Tongue (tissue), 3 donors: ENCODE measurements at places on chromosomes 5 and 9.
A peak's percentile ranks its signal among the peaks of the same experiment; 100 is the strongest.

GRCh38 chr5:128085413-128085812 lies 1.8 kb downstream of the SLC12A2 start:
- no peak for DNase-seq

DNA sequence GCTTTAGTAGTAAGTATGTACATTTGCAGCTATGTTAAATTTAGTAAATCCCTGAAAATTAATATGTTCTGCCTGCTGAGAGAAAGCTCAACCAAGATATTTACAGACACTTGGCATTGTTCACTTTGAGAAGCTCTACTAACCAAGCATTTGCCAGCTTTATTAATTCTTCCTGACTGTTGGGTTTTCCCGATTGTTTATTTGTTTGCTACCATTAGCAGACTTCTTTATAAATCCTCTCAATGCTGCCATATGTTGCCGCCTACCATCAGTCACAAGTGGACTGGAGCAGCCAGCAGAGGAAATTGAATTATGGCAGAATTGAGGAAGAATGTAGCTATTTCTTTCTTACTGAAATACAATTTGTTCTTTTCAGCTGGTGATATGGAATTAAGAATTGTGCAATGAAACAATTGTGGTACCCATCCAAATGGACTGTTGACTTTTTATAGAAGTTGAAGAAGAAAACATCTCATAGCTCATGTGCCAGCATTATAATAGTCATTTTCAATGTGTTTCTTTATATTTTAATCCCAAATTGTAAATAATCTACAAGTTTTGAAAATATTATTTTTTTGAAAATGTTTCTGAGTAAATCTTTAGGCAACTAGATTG lies 588.7 kb upstream of the CDH6 start:
- DNase-seq, result no peak

- DNase-seq, result no peak
These were observed 12.1 kb downstream of the ZFAND5 start for GRCh38 chr9:72352911-72353388.

- DNase-seq, result no peak
These were observed 78.7 kb upstream of the SMIM23 start for GRCh38 chr5:171706736-171707441.

DNA sequence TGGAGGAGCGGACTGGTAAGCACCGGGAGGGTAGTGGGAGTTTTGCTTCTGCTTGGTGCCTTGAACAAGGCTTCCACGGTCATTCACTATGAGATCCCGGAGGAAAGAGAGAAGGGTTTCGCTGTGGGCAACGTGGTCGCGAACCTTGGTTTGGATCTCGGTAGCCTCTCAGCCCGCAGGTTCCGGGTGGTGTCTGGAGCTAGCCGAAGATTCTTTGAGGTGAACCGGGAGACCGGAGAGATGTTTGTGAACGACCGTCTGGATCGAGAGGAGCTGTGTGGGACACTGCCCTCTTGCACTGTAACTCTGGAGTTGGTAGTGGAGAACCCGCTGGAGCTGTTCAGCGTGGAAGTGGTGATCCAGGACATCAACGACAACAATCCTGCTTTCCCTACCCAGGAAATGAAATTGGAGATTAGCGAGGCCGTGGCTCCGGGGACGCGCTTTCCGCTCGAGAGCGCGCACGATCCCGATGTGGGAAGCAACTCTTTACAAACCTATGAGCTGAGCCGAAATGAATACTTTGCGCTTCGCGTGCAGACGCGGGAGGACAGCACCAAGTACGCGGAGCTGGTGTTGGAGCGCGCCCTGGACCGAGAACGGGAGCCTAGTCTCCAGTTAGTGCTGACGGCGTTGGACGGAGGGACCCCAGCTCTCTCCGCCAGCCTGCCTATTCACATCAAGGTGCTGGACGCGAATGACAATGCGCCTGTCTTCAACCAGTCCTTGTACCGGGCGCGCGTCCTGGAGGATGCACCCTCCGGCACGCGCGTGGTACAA lies 556 bp downstream of the PCDHGC3 start:
- DNase-seq, result peak; percentile 92

DNA sequence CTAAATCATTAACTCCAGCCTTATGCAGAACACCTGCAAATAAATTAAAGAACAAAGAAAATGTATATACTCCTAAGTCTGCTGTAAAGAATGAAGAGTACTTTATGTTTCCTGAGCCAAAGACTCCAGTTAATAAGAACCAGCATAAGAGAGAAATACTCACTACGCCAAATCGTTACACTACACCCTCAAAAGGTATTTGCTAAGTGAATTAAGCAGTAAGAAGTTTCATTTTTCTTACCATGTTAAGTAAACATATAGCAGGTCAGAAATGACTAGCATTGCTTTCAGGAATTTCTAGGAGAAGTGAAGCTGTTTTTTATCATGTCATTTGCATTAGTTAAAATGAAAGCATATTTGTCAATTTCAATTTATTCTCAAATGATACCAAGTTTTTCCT lies 92.7 kb downstream of the MELK start:
- peak; percentile 2 for DNase-seq
